ENCODE measurements at places on chromosomes 11 and 22. TPM values are rescaled to one million over a fixed set of nuclear protein-coding genes. Genes with fewer than 3 reads are reported as not detected.

DNA sequence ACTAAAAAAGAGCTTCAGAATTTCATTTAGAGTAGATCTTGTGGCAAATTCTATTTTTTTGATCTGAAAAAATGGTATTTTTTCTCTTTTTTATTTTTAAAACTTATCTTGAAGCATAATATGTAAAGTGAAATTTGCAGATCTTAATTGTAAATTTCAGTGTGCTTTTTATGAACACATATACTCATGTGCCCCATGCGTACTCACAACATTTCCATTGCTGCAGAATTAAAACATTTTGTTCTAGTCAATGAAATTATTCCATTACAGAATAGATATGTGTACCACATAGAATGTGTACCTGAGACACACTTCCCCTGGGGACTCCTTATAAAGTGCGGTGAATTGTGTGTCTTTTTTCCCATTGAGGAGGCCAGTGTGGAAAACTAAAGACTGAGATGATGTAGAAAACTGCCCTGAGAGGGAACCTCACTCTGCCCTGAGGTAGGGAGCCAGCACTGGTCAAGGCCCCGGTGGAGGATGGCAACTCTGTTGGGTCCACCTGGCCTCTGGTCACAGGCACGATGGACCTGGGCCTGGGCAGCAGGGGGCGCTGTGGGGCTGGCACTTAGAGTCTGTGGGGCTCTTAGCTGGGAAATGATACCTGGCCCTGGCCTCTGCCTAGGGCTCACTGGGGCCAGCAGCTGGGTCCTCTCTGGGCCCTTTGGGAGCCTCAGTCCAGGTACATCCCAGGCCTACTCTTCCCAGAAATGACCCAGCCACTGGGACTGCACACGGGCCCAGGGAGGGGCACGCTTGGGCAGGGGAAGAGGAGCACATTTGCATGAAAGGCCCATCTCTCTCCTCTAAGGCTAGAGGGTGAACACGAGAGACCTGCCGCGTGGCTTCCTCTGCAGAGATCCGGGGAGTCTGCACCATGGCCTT lies 77.9 kb upstream of the TOP3B start:
- DNase-seq = no peak

DNA sequence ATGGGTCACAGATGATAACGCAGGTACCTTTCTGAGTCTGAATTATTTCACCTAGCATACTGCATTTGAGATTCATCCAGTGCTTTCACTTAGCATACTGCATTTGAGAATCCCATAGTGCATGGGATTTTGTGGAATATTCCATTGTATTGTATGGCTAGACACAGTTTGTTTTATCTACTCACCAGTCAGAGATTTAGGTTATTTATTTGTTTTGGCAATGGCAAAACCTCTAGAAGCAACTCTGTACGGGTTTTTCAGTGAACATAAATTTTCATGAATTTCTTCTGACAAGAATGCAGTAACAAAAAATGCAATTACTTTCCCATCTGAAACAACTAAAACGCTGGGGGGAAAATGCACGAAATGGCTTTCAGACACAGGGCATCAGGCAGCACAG lies 24.3 kb downstream of the SCN4B start:
- no peak for DNase-seq

The OR52E8 gene
- not detected for polyA plus RNA-seq

DNA sequence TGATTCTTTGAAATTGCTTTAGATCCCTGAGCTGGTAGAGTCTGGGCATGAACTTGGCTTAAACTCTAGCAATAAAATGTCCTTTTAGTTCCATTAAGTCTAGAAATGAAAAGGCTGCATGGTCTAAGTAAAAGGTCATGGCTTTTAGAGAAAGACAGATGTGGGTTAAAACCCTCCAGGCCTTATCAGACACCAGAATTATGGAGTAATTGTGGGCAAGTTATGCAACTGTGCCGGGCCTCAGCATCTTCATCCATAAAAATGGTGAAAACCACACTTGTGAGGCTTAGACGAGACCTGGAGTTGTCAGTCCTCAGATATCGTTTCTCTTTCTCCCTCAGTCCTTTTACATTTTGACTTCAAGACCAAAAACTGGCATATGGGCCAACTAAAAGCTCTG lies 597.9 kb upstream of the KIRREL3 start:
- DNase-seq = no peak

The NRIP3 gene
- polyA plus RNA-seq = 1.2 TPM

The MOGAT2 gene
- polyA plus RNA-seq = 1.2 TPM

DNA sequence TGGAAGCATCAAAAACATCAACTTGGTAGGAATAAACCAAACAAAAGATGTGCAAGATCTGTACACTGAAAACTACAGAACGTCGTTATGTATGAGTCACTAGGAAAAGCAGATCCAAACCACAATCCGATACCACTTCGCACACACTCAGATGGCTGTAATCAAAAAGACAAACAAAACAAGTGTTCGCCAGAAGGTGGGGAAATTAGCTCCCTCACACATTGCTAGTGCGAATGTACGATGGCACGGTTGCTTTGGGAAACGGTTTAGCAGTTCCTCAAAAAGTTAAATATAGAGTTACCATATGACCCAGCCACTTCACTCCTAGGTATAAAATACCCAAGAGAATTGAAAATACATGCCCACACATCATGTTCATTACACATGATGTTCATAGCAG lies 14.8 kb upstream of the CARD10 start:
- DNase-seq = no peak
